Bone marrow (tissue), 2 donors: ENCODE measurements at places on chromosomes 3 and 15.

DNA sequence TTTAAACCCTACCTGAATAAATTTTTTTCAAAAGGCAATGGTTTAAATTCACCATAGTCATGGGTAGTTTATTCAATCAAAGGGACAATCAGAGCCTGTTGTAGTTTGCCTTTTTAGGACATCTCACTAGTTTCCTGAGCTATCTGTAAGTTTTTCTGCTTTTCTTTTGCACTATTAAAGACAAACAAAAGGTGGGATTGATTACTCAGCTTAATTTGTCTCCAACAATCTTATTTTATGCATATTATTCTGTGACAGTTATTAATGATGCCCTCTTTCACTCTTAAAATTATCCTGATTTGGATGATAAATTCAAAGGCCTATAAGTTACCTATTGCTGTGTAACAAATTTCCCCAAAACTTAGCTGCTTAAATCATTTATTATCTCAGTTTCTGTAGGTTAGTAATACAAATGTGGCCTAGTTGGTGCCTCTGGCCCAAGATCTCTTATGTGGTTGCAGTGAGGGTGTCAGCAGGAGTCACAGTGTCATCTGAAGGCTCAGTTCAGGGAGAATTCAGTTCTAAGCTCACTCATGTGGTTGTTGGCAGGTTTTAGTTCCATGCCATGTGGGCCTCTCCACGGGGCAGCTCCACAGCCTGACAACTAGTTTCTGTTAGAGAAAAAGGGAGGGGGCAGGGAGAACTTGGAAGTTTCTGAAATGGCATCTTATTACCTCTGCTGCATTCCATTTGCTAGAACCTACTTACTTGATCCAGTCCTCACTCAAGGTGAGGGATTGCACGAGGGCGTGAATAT is 16.0 kb downstream of the ARMC8 start:
- no peak for DNase-seq

- no peak for DNase-seq
These were observed 12.8 kb upstream of the CSRNP1 start for GRCh38 chr3:39166134-39166710.

GRCh38 chr15:81362790-81363189 is 11.2 kb downstream of the TMC3 start:
- no peak for DNase-seq

DNA sequence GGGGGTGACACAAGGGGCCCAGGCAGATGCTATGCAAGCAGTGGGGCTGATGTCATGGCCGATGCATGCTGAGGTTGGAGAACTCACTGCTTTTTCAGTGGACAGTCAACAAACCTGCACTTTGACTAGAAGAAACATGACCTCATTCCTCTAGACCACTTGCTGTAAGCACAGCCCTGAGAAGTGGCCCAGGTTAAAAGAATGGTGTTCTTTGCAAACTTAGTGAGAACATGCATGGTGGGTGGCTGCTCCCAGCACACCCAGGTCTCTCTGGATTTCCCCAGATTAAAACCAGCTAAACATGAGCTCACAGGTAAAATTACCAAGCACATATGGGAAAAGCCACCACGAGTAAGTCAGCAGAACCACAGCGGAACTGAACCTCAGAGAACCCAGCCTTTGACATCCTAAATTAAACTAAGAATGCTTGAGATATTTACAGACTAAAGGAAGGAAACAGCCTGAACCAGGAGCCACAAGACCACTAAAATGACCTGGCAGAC is 15.5 kb downstream of the DLEC1 start:
- DNase-seq: no peak

DNA sequence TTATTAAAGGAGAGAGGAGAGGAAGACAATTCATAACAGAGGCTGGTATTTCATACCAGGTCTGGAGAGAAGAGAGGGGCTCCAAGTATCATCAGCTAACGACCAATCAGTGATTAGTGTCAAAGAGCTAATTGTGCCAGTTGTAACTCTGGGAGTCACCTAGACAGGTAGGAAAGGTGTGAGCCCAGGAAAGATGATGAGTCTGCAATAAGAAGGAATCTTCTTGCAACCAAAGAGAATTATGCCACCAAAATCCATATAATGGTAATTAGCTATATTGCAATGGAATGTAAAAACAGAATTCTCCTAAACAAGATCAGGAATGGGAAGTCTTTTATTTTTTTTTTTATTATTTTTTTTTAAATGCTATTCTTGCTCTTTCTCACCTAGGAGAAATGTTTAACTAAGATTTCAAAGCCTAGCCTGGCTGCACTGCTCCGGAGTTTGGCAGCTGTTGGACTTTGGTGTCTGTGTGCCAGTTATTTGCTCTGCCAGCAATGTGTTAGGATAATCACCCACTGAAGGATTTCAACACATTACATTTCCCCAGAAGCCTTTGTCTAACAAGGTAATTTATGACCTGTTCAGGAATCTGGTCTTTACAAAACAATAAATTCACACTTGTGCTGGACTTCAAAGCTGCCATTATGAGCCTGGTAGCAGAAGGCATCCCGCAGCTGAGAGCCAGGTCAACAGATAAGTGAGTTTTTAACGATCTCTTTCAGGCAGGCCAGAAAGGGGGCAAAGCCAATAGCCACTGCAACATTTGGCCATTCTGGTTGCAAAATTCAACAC is 89.4 kb downstream of the FOXB1 start:
- DNase-seq: no peak

GRCh38 chr15:97893967-97894366 is 66.5 kb upstream of the ARRDC4 start:
- DNase-seq: no peak

DNA sequence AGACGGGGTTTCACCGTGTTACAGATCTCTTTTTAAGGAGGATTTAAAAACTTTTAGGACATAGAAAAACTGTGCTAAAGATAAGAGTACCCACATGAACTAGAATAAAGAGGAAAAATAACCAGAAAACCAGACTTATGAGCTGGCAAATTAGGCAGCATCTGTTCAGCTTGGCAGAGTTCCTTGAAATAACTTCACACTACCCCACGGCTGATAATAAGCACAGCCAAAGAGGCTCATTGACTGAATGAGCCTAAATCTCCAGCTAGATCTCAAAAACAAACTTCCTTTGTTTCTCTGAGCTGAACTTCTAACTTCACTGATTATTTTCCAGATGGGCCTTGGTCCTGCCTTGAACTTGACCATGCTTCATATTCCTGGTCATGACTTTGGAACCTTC is 26.7 kb upstream of the PIK3R4 start:
- DNase-seq: no peak

GRCh38 chr3:147744967-147745366 is 335.8 kb downstream of the ZIC1 start:
- no peak for DNase-seq

- DNase-seq: no peak
These were observed 1223.2 kb downstream of the OTOL1 start for GRCh38 chr3:162719684-162720341.

GRCh38 chr3:170358042-170359010 is 811 bp downstream of the SKIL start:
- DNase-seq: peak; percentile 36

- DNase-seq: no peak
These were observed 271.4 kb downstream of the ARRDC4 start for GRCh38 chr15:98231696-98232440.

DNA sequence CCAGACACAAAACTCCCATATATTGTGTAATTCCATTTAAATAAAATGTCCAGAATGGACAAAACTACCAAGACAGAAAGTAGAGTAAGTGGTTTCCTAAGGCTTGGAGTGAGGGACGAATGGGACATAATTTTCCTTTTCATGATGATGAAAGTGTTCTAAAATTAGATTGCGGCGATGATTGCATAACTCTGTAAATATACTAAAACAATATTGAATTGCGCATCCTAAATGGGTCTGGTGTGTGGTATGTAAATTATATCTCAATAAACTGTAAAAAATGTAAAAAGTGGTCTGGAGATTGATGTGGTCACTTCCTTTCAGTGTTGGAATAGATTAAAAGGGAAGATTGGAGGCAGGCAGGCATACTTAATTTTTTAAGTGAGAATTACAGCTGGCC is 105.9 kb upstream of the KCNAB1 start:
- no peak for DNase-seq

DNA sequence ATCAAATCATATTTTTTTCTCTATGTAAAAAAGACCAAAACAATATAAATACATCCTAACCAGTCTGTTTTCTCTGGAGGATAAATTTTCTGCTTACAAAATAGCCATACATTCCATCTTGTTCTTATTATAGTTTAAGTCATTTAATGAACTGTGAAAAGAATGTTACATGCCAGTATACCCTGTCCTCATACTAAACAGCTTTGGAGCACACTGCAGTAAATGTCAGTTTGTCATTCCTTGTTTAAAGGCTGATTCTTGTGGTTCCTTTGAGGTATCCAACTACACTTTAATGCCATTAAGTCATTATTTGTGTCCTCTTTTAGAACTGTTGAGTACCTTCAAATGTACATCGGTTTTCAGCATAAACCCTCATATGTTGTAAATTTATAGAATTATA is 52.7 kb upstream of the DCBLD2 start:
- no peak for DNase-seq

DNA sequence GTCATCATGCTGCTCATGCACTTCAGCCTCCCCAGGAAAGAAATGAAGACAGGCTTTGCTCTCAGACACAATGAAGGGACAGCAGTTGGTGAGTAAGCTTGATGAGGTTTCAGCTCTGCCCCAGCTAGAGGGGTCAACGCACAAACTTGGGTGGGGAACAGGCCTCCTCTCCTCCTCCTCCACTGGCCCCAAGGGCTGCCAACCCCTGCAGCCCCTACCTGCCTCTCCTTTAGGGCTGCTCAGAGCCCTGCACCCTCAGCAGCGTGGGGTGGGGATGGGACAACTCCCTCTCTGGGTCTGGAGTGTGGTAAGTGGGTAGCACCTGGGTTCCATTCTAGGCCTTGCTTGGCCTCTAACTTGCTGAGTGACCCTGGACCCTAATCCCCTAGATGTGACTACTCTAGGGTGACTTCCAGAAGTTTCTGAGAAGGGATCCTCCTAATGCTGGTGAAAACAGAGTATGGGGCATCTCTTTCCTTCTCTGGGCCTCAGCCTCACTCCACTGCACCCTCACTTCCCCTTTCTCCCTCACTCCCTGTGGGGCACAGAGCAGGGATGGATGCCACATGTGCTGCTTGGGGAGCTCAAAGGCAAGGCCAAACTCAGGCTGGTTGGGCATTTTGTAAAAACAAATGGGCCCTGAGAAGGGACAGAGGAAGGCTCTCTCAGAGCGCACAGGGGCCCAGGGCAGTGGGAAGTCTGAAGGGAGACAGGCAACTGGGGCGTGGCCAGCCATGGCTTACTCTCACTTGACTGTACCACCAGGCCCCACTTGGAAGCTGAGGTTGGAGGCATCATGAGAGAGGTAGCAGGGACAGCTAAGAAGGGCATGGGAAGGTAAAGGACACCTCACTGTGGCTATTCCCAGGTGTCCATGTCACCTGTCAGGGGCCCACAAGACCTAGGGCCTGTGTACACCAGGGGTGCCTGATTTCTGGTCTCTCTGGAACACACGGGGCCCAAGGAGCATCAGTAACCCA is 64.0 kb downstream of the SYNM start:
- DNase-seq: no peak

- no peak for DNase-seq
These were observed 222.4 kb upstream of the WNT5A start for GRCh38 chr3:55709411-55710012.

- no peak for DNase-seq
These were observed 28.0 kb upstream of the DUSP7 start for GRCh38 chr3:52084216-52084945.

DNA sequence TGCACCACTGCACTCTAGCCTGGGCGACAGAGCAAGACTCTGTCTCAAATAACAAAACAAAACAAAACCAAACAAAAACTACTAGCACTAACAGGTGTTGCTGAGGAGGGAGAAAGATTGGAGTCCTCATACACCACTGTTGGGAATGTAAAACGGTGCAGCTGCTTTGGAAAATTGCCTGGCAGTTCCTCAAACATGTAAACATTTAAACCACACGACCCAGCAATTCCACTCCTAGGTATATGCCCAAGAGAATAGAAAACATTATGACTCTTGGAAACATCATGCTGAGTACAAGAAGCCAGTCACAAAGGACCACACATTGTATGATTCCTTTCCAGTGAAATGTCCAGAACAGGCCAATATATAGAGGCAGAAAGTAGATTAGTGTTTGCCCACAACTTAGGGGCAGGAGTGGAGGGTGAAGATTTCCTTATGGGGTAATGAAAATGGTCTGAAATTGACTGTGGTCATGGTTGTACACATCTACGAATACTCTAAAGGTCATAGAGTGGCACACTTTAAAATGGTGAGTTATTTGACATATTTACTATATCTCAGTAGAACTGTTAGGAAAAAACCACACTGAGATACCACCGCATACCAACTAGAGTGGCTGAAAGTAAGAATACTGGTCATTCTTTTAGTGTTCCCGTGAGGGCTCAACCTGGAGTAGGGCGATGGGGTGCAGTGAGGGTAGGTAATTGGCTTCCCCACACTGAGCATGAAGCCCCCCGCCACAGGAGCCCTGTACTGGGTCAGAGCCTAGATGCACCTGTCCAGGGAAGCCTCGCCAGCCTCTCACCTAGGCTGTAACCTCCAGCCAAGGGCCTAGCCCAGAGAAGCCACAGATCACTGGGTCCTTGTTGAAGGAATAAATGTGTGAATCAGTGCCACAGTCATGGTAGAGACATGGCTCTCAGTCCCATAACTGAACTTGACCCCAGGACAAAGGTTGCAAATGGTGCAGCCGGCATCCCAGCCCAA is 131.1 kb downstream of the NUP210 start:
- no peak for DNase-seq

DNA sequence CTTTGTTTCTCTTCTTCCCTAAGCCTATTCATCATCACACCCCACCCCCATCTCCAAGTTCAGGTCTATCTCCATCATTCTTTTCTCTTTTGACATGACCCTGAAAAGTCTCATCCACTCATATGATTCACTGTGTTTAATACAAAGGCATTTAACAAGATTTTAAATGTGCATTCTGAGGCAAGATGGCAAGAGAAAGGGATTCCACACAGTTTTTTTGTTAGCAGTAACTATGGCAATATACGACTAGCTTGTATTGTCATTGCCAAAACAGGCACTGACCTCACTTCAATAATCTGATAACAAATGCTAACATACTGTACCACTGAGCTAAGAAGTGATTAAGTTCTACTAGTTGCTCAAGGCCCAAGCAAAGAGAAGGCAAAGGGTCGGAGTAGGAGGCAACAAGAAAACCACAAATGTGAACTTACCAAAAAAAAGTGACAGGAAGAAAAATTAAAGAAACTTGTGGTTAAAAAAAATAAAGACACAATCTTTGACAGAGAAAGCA is 53.2 kb downstream of the FBN1 start:
- no peak for DNase-seq

DNA sequence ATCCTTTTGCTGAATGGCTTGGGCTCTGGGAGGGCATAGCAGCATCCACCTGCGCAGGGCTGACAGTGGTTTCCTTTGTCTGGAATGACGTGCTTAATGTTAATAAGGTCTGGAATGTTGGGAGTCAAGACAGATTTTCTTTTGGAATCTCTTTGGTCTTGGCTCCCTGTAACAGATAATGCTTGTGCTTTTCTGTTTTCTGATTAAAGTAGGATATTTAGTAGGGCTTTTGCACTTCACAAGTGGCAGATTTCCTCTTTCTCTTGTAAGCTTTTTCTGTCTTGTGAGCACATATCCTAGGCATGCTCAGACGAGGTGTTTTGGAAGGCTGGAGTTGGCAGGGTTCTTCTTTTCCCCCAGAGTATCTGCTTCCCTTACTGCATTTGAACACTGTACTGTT is 189.6 kb downstream of the GHSR start:
- DNase-seq: no peak

GRCh38 chr15:65183865-65184159 is 1.3 kb downstream of the CLPX start:
- no peak for DNase-seq
